A673 (cell line): ENCODE measurements at places on chromosomes 6 and 20. TPM values are rescaled to one million over a fixed set of nuclear protein-coding genes. Genes with fewer than 3 reads are reported as not detected.

The TPD52L1 gene
- total RNA-seq: 2.0 and 5.4 TPM in 2 replicates

The RSPO3 gene
- total RNA-seq: 0.39 and 0.52 TPM in 2 replicates

The LY6G6C gene
- 0.42 and 0.80 TPM in 2 replicates for total RNA-seq

The ROMO1 gene
- total RNA-seq: 134 and 153 TPM in 2 replicates

The CPNE5 gene
- 0.13 and 0.48 TPM in 2 replicates for total RNA-seq

The LRP11 gene
- total RNA-seq: 53.2 and 56.1 TPM in 2 replicates

The TPBG gene
- total RNA-seq: 66.4 and 67.1 TPM in 2 replicates

The GRIK2 gene
- 62.1 and 65.6 TPM in 2 replicates for total RNA-seq

The SIRPB2 gene
- total RNA-seq: 3.1 and 4.0 TPM in 2 replicates

The SASH1 gene
- 19.2 and 21.7 TPM in 2 replicates for total RNA-seq

The TRAPPC3L gene
- total RNA-seq: not detected in 2 replicates

The MRPS26 gene
- 73.4 and 77.7 TPM in 2 replicates for total RNA-seq

The METTL24 gene
- total RNA-seq: 6.4 and 9.0 TPM in 2 replicates

The FOXA2 gene
- total RNA-seq: not detected in 2 replicates

The ERVFRD-1 gene
- total RNA-seq: 0.09 and 0.11 TPM in 2 replicates

The ZC2HC1B gene
- not detected in 2 replicates for total RNA-seq

The DST gene
- total RNA-seq: 71.8 and 73.2 TPM in 2 replicates

The MUC22 gene
- not detected in 2 replicates for total RNA-seq

The KCNB1 gene
- total RNA-seq: 0.81 TPM in 1 of 2 replicates, not detected in the other

The ADGRB3 gene
- 7.7 and 8.1 TPM in 2 replicates for total RNA-seq

The RAB44 gene
- 0.07 TPM in 1 of 2 replicates, not detected in the other for total RNA-seq

The SEL1L2 gene
- not detected in 2 replicates for total RNA-seq

The PSORS1C2 gene
- total RNA-seq: not detected in 2 replicates

The RNF182 gene
- 20.7 and 20.8 TPM in 2 replicates for total RNA-seq

The C20orf141 gene
- total RNA-seq: not detected in 2 replicates

The ADGRF1 gene
- not detected in 2 replicates for total RNA-seq

The PRR18 gene
- total RNA-seq: 0.17 and 0.50 TPM in 2 replicates

The PCIF1 gene
- 47.5 and 55.8 TPM in 2 replicates for total RNA-seq

The GLP1R gene
- total RNA-seq: not detected in 2 replicates

The C6orf15 gene
- total RNA-seq: not detected in 2 replicates

The PTK7 gene
- total RNA-seq: 84.5 and 95.8 TPM in 2 replicates

The ASIP gene
- 0.74 TPM in 1 of 2 replicates, not detected in the other for total RNA-seq

The KHDC1 gene
- total RNA-seq: 11.1 TPM in 2 replicates

The NR2E1 gene
- total RNA-seq: not detected in 2 replicates

The DLL1 gene
- 1.1 and 1.2 TPM in 2 replicates for total RNA-seq

The FERMT1 gene
- total RNA-seq: 1.3 and 2.0 TPM in 2 replicates

The TGM2 gene
- total RNA-seq: 0.43 and 0.85 TPM in 2 replicates

The CNBD2 gene
- total RNA-seq: 3.1 and 4.5 TPM in 2 replicates

The SLC17A1 gene
- not detected in 2 replicates for total RNA-seq

The PGBD1 gene
- 11.3 and 11.6 TPM in 2 replicates for total RNA-seq

The COL11A2 gene
- total RNA-seq: 1.6 and 1.9 TPM in 2 replicates

The FAM50B gene
- total RNA-seq: 10.1 and 13.0 TPM in 2 replicates

The CDSN gene
- not detected in 2 replicates for total RNA-seq

The OPRL1 gene
- 0.32 and 0.46 TPM in 2 replicates for total RNA-seq

The ISM1 gene
- 0.11 TPM in 1 of 2 replicates, not detected in the other for total RNA-seq

The CCN2 gene
- total RNA-seq: 6.6 and 17.5 TPM in 2 replicates

The BPIFB1 gene
- not detected in 2 replicates for total RNA-seq

The NNAT gene
- total RNA-seq: not detected in 2 replicates

The FNDC1 gene
- not detected in 2 replicates for total RNA-seq

The HTR1B gene
- total RNA-seq: not detected in 2 replicates
